ENCODE measurements at places on chromosomes 5 and 9.
A peak's percentile ranks its signal among the peaks of the same experiment; 100 is the strongest.

DNA sequence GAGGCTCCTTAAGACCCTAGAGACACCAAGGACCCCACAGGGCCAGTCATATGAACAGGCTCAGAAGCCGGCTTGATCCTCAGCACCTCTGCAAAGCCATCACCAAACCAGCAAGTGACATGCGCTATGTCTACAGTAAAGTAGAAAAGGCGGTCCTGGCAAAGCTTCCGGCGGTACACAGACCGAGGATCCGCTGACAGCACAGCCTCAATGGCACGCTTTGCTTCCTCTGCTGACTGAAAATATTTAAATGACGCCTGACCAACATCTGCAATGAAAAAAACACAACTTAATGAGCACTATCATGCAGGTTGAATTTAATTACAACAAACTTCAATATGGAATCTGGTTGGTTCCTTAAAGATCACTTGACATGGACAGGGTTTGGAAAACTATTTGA lies 17.6 kb downstream of the TRMO start:
- DNase-seq = peak; percentile 65

DNA sequence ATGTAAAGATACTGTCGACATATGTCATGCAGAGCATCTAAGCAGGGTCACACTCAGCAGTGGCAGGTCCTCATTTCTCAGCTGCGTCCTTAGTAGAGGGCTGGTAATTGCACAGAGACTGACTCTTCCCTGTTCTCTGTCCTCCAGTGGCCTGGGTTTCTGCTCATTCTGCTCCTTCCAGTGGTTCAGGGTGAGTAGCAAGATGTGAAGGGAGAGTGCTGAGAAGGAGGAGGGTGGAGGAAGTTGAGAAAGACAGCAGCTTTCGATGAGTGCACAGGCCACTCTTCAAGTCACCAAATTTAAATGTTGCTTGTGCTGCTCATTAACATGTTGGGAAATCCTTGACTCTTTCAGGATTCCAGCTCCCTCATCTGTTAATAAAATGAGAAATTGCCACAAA lies 203.9 kb downstream of the FBXL7 start:
- no peak for DNase-seq

GRCh38 chr9:35905912-35906679 lies at the start of gene HRCT1:
TSS of gene HRCT1 (plus strand) at chr9:35906202. CDS start at chr9:35906288, 86 bp downstream.
- no peak for DNase-seq

GRCh38 chr9:135328485-135329417 lies 150.8 kb upstream of the PPP1R26 start:
- no peak for DNase-seq

DNA sequence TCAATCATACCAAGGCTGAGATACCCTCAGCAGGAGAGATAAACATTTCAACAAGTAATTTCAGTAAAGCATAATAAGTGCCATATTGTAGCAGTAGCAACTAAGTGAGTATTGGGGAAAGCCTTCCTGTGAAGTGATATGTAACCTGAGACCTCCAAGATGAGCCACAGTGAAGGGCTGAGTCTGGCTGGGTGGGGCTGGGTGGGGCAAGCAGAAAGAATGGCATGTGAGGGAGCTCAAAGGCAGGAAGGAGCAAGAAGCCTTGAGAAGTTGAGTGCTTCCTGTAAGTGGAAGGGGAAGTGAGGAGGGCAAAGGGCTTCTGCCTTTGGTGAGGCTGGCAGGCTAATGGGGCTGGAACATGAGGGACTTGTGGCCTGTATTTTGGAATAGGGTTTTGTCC lies 19.7 kb upstream of the ASTN2 start:
- DNase-seq = no peak

DNA sequence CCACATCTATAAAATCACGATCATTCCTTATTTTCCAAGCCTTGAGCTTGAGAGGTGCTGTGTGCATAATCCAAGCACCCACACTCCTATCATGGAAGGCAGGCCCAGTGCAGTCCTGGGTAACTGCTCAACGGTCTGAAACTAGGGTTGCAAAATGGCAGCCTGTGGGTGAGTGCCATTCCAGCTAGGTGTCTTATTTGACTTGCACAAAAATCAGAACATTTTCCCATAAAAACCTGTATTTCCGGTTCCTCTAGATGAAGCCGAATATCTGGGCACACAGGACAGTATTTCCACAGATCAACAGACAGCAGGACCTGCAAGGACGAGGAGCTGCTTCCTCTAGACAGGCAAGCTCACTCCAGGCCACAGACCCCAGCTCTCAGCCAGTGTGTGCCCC lies 588.8 kb downstream of the BNC2 start:
- no peak for DNase-seq

DNA sequence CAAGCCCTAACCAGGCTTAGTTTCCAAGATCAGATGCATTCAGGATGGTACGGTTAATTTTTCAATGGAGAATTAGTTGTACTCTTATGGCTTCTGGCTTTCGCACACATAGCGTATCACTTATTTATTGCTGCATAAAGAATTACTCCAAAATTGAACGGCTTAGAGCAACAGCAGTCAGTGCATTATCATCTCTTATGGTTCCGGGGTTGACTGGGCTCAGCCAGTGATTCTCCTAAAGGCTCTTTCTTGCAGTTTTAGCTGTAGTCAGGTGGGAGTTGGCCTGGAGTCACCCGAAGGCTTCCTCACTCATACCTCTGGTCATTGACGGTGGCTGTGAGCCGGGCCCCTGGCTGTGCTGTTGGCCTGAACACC lies 595 bp upstream of the GRHPR start:
- DNase-seq = no peak

- DNase-seq = no peak
Measured at GRCh38 chr5:9251379-9251980, 294.4 kb downstream of the SEMA5A start.

- no peak for DNase-seq
Measured at GRCh38 chr9:6771722-6772121, 13.9 kb downstream of the KDM4C start.

- DNase-seq = no peak
Measured at GRCh38 chr5:133006653-133007052, 19.7 kb downstream of the ZCCHC10 start.

DNA sequence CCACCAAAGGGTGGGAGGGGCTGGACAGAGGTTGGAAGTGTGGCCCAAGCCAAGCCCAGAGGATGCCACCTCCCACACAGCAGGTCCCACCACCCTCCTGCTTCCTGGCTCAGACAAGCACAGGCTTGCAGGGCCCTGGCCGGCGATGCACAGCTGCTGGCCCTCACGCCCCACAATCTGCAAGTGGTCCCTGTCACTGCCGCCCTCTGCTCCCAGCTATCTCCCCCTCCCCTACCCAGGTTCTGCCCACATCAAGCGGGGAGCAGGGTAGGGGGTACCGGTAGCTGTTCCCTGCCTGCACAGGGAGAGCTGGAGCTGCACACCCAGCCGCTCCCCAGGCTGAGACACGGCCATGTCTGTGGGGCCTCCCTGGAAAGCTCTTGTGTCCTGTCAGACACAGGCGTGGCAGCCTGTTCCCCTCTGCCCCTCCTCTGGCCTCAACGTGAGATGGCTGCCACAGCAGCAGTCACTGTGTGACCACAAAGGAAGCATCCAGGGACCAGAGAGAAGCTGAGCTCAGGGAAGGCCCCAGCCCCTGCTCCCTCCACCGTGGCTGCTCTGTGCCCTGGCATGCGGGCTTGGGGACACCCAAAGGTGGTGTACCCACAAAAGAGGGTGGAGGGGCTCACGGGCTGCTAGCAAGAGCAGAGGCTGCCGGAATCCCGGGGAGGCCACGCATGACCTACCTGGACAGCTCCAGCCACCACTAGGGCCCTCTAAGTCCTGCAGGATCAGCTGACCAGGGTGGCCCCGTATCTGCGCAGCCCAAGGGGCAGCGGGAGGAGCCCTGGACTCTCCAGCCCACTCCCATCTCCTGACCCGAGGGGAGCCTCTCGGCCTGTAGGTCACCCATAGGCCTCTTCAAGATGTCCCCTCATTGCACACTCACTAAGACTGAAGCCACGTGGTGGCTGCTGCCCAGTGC lies 10.9 kb upstream of the ZDHHC11 start:
- DNase-seq = no peak

- DNase-seq = no peak
Measured at GRCh38 chr9:126857261-126857960, 3.0 kb upstream of the ZBTB34 start.

DNA sequence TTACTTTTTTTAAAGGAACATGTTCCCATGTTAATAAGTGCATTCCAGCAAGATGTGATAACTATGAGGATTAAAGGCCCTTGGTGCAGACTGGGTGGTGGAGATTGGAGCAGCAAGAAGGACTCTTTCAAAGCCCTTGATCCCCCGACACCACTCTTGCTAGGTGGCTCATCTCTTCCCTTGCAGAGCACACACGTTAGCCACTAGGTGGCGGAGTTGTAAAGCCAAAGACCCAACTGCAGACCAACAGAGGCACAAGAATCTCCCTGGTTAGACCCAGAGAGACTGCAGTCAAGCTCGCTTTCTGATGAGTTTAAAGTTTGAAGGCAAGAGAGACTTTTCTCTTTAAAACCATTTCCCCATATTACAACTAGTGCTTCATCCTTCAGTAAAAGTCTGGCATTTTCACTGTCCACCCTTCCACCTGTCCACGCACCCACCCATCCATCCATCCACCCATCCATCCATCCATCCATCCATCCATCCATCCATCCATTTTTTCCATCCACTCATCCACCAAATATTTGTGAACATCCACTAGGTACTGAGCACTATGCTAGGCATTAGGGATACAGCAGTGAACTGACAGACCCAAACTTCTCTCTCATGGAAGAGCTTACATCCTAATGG lies 226.9 kb downstream of the MSX2 start:
- DNase-seq = peak; percentile 37

- no peak for DNase-seq
Measured at GRCh38 chr9:120080849-120081248, 499.1 kb downstream of the CDK5RAP2 start.

DNA sequence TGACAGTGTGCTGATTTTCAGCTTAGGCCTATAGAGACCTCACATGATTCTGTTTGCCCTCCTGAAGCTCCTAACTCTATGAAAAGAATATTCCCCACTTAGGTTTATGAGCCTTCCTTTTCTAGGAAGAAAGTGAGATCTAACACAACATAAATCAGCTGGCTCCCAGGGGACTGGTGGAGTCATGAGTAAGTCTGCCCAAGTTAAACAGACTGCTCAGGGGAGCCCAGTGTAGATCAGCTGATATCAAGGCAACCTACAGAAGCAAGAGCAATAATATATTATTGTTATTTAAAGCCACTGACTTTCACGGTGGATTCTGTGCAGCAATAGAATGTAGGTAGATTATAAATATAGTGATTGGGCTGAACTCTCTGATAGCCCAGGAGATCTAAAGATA lies 1978.6 kb upstream of the CDH6 start:
- no peak for DNase-seq

DNA sequence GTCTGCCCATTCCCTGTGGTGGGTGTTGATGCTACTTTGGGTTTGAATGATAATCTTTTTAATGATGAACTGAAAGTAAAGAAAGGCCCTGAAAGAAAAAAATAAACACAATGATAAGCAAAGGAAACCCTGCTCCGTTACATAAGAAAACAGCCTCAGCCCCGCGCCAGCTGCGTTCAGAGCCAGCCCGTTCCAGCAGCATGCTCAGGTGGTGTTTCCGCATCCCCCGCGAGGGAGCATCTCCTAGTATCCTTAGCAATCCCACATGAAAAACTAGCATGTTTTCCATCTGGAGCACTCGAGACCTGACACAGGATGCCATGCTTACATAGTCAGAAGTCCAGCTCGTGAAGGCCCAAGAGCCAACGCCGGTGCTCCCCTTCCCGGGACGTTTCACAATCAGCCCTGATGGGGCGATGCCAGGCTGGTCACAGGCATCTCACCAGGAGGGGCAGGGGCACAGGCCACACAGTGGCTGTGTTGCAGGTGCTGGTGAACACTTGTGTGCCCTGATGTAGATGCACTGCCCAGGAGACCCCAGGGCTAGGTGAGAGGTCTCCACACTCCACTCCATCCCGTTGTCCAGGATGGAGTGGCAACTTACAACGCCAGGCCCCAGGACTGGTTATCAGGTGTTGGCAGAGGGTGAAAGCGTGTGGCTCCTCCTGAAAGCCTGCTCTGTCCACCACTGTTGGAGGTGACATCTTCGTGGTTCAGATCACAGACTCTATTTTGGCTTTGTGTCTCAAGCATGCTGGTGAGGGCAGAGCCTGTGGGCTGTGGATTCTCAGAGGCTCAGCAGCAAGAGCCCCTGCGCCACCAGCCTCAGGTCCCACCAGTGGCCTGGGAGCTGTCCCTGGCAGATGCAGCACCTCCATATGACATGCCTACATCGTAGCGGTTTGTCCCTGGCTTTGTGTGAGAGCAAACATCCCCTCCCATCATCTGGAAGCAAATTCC lies 246.8 kb upstream of the IRX1 start:
- no peak for DNase-seq

- no peak for DNase-seq
Measured at GRCh38 chr5:8570528-8570927, 701.6 kb downstream of the MTRR start.

DNA sequence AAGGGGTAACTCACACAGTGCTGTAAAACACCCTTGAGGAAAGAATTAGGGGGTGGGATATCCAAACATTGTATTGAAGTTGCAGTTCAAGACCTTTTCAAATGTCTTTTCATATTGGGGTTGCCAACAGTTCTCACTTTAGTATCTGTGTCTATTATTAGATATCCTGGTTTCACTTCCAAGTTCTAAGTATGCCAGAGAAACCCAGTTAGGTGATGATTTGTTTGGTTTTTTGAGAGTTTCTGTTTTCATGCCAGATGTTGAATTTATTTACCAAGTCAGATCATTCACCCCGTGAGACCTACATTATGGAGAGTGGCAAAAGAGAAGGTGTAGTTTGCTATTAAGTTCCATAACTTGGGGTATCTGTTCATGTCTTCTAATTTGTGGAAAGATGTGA lies 64.5 kb downstream of the C9orf152 start:
- no peak for DNase-seq

- no peak for DNase-seq
Measured at GRCh38 chr5:149044453-149045088, 18.3 kb downstream of the SH3TC2 start.

GRCh38 chr5:103228588-103228987 lies 30.0 kb upstream of the MACIR start:
- no peak for DNase-seq

DNA sequence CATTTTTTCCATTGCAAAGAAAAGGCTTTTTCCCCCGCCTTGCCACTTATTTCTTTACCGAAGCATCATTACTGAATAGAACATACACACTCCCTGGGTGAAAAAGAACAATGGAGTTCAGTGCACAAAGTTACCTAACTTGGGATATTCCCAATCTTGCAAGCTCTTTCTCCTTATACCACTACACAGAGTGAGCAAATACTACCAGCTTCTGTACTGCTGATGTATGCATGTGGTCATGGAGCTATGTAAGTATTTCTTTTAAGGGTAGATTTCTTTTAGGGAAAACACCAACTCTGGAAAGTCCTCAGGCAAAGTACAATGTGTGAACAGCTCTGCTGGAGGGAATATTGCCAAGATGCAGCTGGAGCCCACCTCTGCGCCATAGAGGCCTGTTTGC lies 81.1 kb downstream of the AOPEP start:
- no peak for DNase-seq

- no peak for DNase-seq
Measured at GRCh38 chr9:75979362-75979761, 88.9 kb downstream of the PCSK5 start.

- DNase-seq = no peak
Measured at GRCh38 chr5:131303537-131303936, 39.7 kb downstream of the CDC42SE2 start.

- no peak for DNase-seq
Measured at GRCh38 chr9:124260769-124261603, 3.2 kb downstream of the NEK6 start.

GRCh38 chr9:33244137-33244784 lies 4.3 kb downstream of the SPINK4 start:
- DNase-seq = no peak

Measured in CD8-positive, alpha-beta T cell (primary cell).